ENCODE measurements at places on chromosomes 3 and 15. TPM values are rescaled to one million over a fixed set of nuclear protein-coding genes. Genes with fewer than 3 reads are reported as not detected.
A peak's percentile ranks its signal among the peaks of the same experiment; 100 is the strongest.

GRCh38 chr15:94704946-94705345 lies 473.6 kb downstream of the MCTP2 start:
- no peaks in the 10 kb centered on the region for H3K27me3 ChIP-seq
- DNase-seq, result no peak
- H3K36me3 ChIP-seq, result peaks cover 6% of the 10 kb centered on the region
- no peak overlapping the region for H3K27ac ChIP-seq
- H3K4me1 ChIP-seq, result no peaks in the 10 kb centered on the region

- H3K4me3 ChIP-seq, result no peak overlapping the region
- H3K4me1 ChIP-seq, result peaks cover 12% of the 10 kb centered on the region
- no peak for DNase-seq
- no peaks in the 10 kb centered on the region for H3K36me3 ChIP-seq
Measured at GRCh38 chr3:4547799-4548198, 54.7 kb downstream of the ITPR1 start.

ADAMTS9 gene
- 2.6 TPM for total RNA-seq

CYP1A2 gene
- total RNA-seq, result not detected

DNA sequence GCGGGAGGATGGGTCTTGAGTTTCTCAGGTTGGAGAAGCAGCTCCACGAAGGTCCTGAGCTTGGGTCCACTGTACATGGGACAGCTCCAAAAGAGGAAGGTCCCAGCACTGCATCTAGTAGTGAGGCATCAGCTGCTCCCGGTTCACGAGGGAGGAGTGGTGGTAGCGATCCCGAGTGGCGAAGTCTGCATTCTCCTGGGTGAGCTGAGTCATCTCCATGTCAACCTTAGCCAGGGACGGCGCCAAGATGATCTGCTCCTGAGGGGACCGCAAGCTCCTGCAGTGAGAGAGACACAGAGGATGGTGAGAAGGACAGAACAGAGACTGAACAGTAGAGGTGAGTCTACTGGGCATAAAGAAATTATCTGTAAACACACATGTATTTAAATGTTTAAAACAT lies 28.0 kb upstream of the HEG1 start:
- H3K27me3 ChIP-seq, result no peaks in the 10 kb centered on the region
- no peak overlapping the region for H3K27ac ChIP-seq
- H3K4me1 ChIP-seq, result no peaks in the 10 kb centered on the region
- no peaks in the 10 kb centered on the region for H3K36me3 ChIP-seq
- H3K4me3 ChIP-seq, result no peak overlapping the region

THRB gene
- 4.5 TPM for total RNA-seq

GRCh38 chr15:60375306-60375705 lies 22.5 kb downstream of the ANXA2 start:
- peaks cover 2% of the 10 kb centered on the region for H3K36me3 ChIP-seq
- 0 out of 2 replicates have a peak overlapping the region, but pooled peaks have one; percentile 24 for H3K27ac ChIP-seq
- peaks cover 16% of the 10 kb centered on the region for H3K27me3 ChIP-seq
- peaks cover 29% of the 10 kb centered on the region for H3K4me1 ChIP-seq
- DNase-seq, result no peak

GRCh38 chr3:46272028-46272451 lies 29.8 kb downstream of the CCR3 start:
- no peak overlapping the region for H3K27ac ChIP-seq
- DNase-seq, result no peak
- H3K36me3 ChIP-seq, result no peaks in the 10 kb centered on the region
- H3K27me3 ChIP-seq, result peaks cover 13% of the 10 kb centered on the region
- H3K4me3 ChIP-seq, result no peak overlapping the region

POU1F1 gene
- not detected for total RNA-seq

GRCh38 chr3:139974809-139975425 lies 39.9 kb downstream of the CLSTN2 start:
- DNase-seq, result no peak
- no peaks in the 10 kb centered on the region for H3K27me3 ChIP-seq
- no peaks in the 10 kb centered on the region for H3K4me1 ChIP-seq
- no peaks in the 10 kb centered on the region for H3K36me3 ChIP-seq
- H3K27ac ChIP-seq, result no peak overlapping the region

DNA sequence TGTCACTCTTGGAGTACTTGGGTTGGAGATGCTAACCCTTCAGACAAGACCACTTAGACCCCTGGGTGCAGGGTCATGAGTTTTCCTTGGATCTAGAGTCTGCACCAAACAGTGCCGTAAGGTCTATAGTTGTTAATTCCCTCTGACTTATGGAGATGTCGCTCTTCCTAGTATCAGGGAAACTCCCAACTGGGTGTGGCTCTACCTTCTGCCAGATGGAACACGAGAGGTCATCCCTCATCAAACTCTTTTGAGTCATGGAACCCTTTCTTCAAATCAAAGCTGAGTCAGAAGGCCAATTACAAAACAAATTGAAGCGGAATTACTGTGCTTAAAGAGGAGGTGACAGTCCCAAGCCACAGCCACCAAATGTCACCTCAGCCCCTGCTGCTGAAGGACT lies 514.9 kb upstream of the PROK2 start:
- peaks cover 46% of the 10 kb centered on the region for H3K4me1 ChIP-seq
- no peaks in the 10 kb centered on the region for H3K36me3 ChIP-seq
- no peak overlapping the region for H3K27ac ChIP-seq
- no peak for DNase-seq
- H3K27me3 ChIP-seq, result peaks cover 5% of the 10 kb centered on the region
- no peak overlapping the region for H3K4me3 ChIP-seq

- H3K27ac ChIP-seq, result peak overlapping the region; percentile 82
- H3K27me3 ChIP-seq, result no peaks in the 10 kb centered on the region
- no peak for DNase-seq
Measured at GRCh38 chr15:71611553-71612396, 198.6 kb upstream of the NR2E3 start.

DNA sequence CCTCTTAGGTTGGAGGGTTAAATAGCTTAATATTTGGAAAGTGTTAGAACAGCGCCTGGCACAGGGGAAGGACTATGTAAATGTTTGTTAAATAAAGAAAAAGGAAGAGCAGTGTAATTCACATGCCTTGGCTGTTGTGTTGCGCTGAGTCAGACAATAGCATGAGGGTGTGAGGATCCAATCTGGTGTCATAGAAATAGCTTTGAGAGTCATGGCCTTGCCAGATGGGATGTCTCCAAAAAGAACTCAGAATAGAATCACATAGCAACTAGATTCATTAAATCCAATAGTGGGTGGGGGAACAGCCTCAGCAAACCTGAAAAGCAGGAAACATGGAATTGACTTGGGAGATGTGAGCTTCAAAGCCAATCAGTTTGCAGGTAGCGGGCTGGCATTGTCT lies 3.9 kb upstream of the RBSN start:
- no peak overlapping the region for H3K4me3 ChIP-seq
- H3K4me1 ChIP-seq, result peaks cover 21% of the 10 kb centered on the region
- H3K27me3 ChIP-seq, result peaks cover 2% of the 10 kb centered on the region
- DNase-seq, result no peak
- no peak overlapping the region for H3K27ac ChIP-seq

OR4F15 gene
- not detected for total RNA-seq

CSPG4 gene
- total RNA-seq, result 3.6 TPM

- H3K27ac ChIP-seq, result no peak overlapping the region
- no peaks in the 10 kb centered on the region for H3K27me3 ChIP-seq
- H3K4me1 ChIP-seq, result no peaks in the 10 kb centered on the region
- DNase-seq, result no peak
- no peak overlapping the region for H3K4me3 ChIP-seq
Measured at GRCh38 chr15:68407141-68407885, 24.6 kb downstream of the ITGA11 start.

- peaks cover 46% of the 10 kb centered on the region for H3K27me3 ChIP-seq
- H3K4me3 ChIP-seq, result no peak overlapping the region
- no peak overlapping the region for H3K27ac ChIP-seq
- DNase-seq, result no peak
- peaks cover 49% of the 10 kb centered on the region for H3K4me1 ChIP-seq
Measured at GRCh38 chr3:149245738-149246451, 24.3 kb upstream of the CP start.

DNA sequence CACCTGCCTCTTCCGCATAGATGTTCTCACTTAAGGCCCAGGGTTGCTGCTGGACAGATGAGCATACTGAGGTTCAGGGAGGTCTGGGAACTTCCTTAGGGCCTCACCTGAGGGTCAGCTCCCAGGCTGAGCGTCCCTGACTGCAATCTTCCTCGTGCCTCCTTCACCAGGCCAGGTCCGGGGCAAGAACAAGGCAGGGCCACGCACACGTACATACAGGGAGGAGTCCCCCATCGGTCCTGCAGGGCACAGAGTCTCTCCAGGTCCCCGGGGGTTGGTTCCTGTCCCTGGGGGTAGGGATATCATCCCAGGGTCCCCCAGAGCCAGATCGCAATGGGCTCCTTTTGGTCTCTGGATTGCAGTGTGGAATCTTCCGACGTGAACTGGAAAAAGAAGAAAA lies 130.1 kb downstream of the LRRK1 start:
- H3K4me3 ChIP-seq, result no peak overlapping the region
- no peak for DNase-seq
- H3K27ac ChIP-seq, result peak overlapping the region; percentile 3
- H3K4me1 ChIP-seq, result peaks cover 53% of the 10 kb centered on the region
- 0 out of 2 replicates have a peak, but pooled peaks cover 2% of the 10 kb centered on the region for H3K36me3 ChIP-seq

GRCh38 chr15:89551550-89551949 lies 23.7 kb upstream of the TICRR start:
- H3K27ac ChIP-seq, result no peak overlapping the region
- DNase-seq, result no peak
- H3K27me3 ChIP-seq, result peaks cover 3% of the 10 kb centered on the region
- peaks cover 3% of the 10 kb centered on the region for H3K4me1 ChIP-seq
- no peak overlapping the region for H3K4me3 ChIP-seq

DNA sequence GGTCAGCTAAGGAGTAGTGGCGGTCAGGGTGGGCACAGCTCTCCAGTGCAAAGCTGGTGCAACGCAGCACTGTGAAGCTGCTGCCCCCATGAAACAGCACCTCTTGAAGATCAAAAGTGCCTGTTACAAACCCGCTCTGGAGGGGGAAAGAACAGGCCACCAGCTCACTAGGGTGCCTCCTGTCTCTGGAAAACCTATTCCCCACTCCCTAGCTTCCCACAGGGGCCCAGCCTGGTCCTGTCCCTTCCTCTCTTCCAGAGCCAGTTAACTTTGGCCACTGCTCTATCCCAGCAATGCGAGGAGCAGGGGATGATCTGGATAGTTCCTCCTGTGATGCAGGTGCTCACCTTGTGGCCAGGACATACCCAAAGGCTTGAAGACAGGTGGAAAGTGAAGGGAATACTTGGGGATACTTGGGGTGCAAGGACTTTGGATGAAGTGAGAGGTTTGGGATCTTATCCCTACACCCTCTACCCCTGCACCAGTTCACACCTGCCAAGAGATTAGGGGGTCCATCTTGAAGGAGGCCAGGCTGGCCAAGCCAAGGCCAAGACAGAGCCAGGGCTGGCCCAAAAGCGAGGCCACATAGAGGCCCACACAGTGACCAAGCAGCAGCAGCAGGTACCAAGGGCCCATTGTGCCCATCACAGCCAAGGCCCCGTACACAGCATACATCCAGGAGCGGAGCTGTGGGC lies 4.2 kb downstream of the HHATL start:
- no peak for DNase-seq
- H3K4me3 ChIP-seq, result no peak overlapping the region
- no peak overlapping the region for H3K27ac ChIP-seq
- H3K36me3 ChIP-seq, result no peaks in the 10 kb centered on the region
- H3K4me1 ChIP-seq, result peaks cover 8% of the 10 kb centered on the region

- H3K4me3 ChIP-seq, result no peak overlapping the region
- H3K27ac ChIP-seq, result no peak overlapping the region
- no peaks in the 10 kb centered on the region for H3K27me3 ChIP-seq
Measured at GRCh38 chr15:81853150-81853748, 192.6 kb downstream of the MEX3B start.

- DNase-seq, result no peak
- peaks cover 2% of the 10 kb centered on the region for H3K27me3 ChIP-seq
- no peak overlapping the region for H3K4me3 ChIP-seq
- no peaks in the 10 kb centered on the region for H3K4me1 ChIP-seq
Measured at GRCh38 chr3:39970982-39971381, 161.6 kb downstream of the MYRIP start.
